ENCODE measurements at places on chromosomes 12 and 14. TPM values are rescaled to one million over a fixed set of nuclear protein-coding genes. Genes with fewer than 3 reads are reported as not detected.
A peak's percentile ranks its signal among the peaks of the same experiment; 100 is the strongest.

DNA sequence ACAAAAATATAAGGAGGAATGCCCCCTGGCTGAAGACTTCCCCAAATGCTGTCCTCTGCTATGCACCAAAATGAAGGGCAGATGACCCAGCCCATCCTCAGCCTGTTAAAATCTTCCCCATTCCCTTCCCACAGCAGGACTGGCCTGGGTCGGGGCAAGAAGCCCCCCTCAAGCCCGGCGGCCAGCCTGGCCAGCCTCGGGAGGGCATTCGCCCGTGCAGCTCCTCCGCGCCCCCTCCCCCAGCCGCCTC is 413 bp downstream of the RARG start:
- no peak for DNase-seq
- peak overlapping the region; percentile 74 for H3K4me3 ChIP-seq
- peak overlapping the region; percentile 78 for H3K27ac ChIP-seq
- no peaks in the 10 kb centered on the region for H3K36me3 ChIP-seq
- H3K4me1 ChIP-seq: no peaks in the 10 kb centered on the region

- H3K4me3 ChIP-seq: no peak overlapping the region
- no peak for DNase-seq
- H3K36me3 ChIP-seq: no peaks in the 10 kb centered on the region
Measured at GRCh38 chr12:25480145-25480544, 72.9 kb downstream of the LMNTD1 start.

DNA sequence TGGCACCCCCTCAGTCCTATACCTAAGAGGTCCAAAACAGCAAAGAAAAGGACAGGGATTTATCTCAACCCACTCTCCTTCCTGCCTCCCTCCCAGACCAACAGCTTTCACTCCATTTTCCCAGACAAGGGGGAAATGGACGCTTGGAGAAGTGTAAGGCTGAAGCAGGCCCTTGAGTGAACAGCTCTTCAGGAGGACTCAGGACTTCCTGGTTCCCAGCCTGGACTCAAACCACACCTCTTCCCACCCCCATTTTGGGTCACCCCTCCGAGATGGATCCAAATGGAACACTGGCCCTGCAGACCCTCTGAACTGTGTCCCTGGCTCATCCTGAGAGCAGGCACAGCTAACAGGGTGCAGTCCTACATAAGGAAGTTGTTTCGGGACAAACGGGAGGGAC is 2.7 kb downstream of the KMT2D start:
- no peaks in the 10 kb centered on the region for H3K4me1 ChIP-seq
- peak overlapping the region; percentile 93 for H3K4me3 ChIP-seq
- DNase-seq: peak; percentile 51
- peak overlapping the region; percentile 24 for H3K27ac ChIP-seq
- H3K27me3 ChIP-seq: no peaks in the 10 kb centered on the region
- no peaks in the 10 kb centered on the region for H3K36me3 ChIP-seq

DNA sequence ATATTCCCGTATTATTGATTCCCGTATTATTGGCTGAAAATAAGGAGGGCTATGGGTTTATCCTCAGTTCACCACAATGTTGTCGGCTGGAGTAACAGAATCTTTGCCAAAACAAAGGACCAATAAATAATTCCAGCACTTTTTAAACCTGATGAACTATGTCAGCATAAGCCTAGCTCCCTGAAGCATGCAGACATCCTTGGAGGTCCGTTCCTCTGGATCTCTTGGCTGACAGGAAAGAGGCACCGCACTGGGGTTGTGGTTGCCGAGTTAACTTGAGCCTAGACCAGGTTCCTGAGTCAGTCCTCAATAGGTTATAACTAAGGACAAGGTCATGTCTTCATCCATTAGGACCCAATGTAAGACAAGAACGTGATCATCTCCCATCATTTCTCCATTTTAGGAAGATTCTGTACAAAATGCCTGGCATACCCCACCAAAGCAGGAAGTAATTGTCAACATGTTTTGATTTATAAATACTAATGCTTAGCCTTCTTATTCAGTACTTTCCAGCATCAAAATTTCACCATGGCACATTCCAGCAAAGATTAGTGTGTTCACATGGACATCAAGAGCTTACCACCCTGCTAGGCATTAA is 36.6 kb downstream of the NID2 start:
- H3K4me3 ChIP-seq: no peak overlapping the region
- H3K4me1 ChIP-seq: no peaks in the 10 kb centered on the region
- no peaks in the 10 kb centered on the region for H3K36me3 ChIP-seq
- H3K27me3 ChIP-seq: no peaks in the 10 kb centered on the region

Gene CFAP73
- total RNA-seq: not detected

GRCh38 chr12:26133521-26133920 is 8.7 kb upstream of the BHLHE41 start:
- H3K27me3 ChIP-seq: no peaks in the 10 kb centered on the region
- no peak for DNase-seq
- no peaks in the 10 kb centered on the region for H3K4me1 ChIP-seq
- H3K36me3 ChIP-seq: no peaks in the 10 kb centered on the region
- H3K27ac ChIP-seq: no peak overlapping the region
- no peak overlapping the region for H3K4me3 ChIP-seq

Gene SPIC
- total RNA-seq: not detected

- no peaks in the 10 kb centered on the region for H3K36me3 ChIP-seq
- no peak overlapping the region for H3K27ac ChIP-seq
- H3K4me1 ChIP-seq: peaks cover 5% of the 10 kb centered on the region
- H3K27me3 ChIP-seq: no peaks in the 10 kb centered on the region
- no peak for DNase-seq
- no peak overlapping the region for H3K4me3 ChIP-seq
Measured at GRCh38 chr14:101562659-101563351, 1.5 kb downstream of the DIO3 start.

Gene KLRD1
- 7.9 TPM for total RNA-seq

Gene ASCL1
- total RNA-seq: not detected

Gene MED13L
- total RNA-seq: 181 TPM

DNA sequence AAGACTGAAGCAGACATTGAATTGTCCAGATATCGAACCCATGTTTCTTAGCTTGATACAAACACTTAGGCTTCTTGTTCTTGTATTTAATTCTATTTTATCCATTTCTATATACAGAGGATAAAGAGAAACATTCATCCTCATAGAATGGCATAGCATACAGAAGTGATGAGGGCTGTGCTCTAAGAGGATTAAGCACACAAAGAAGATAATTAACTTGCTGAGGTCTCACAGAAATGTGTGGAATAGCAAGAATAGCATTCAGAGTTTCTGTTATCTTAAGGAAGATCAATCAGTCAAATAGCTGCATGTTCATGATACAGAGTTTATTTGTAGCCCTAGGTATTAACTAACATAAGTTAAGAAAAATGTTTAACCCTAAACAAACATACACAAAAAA is 27.3 kb upstream of the STRAP start:
- no peaks in the 10 kb centered on the region for H3K36me3 ChIP-seq
- H3K4me3 ChIP-seq: no peak overlapping the region
- H3K4me1 ChIP-seq: no peaks in the 10 kb centered on the region
- no peak overlapping the region for H3K27ac ChIP-seq
- no peaks in the 10 kb centered on the region for H3K27me3 ChIP-seq

- peak overlapping the region; percentile 13 for H3K27ac ChIP-seq
- no peak overlapping the region for H3K4me3 ChIP-seq
- no peaks in the 10 kb centered on the region for H3K36me3 ChIP-seq
Measured at GRCh38 chr14:93073910-93074769, 41.6 kb downstream of the ITPK1 start.

DNA sequence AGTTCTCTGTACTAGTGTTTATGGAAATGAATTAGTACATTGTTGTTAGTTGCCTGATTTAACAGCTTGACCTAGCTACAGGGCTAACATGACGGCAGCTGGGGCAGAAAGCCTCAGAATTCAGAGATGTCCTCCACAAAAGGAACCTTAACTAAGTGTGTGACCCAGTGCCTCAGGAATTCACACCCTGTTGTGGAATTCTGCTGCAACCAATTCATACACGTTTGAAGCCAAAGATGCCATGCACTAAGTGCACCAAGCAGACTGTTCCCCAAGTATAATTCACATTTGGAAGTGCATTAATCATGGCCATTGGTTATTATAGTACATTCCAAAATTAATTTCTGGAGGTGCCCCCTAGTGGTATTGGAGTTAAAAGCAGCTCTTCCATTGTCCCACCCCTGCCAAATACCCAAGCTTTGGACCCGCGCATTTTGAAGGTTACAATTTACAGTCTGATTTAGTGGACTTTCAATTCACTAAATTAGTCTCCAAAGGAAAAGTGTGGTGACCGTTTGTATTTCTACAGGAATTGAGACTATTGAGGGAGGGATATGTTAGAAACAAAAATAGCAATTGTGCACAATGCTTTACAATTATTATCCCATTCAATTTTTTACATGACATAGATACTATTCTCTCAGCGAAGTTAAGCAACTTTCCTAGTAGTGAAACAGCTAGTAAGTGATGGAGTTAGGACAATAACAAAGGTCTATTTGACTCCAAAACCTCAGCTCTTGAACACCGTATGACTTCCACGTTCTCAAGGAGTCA is 85.9 kb downstream of the PAX9 start:
- H3K4me3 ChIP-seq: no peak overlapping the region
- no peaks in the 10 kb centered on the region for H3K27me3 ChIP-seq
- DNase-seq: no peak

Gene KRT75
- total RNA-seq: not detected

Gene ZNF385A
- total RNA-seq: 28.1 TPM

- H3K27me3 ChIP-seq: no peaks in the 10 kb centered on the region
- no peak overlapping the region for H3K27ac ChIP-seq
- no peaks in the 10 kb centered on the region for H3K36me3 ChIP-seq
- H3K4me3 ChIP-seq: no peak overlapping the region
Measured at GRCh38 chr12:107660235-107660634, 25.4 kb upstream of the PWP1 start.

- H3K27ac ChIP-seq: no peak overlapping the region
- H3K36me3 ChIP-seq: no peaks in the 10 kb centered on the region
- no peak for DNase-seq
- no peaks in the 10 kb centered on the region for H3K4me1 ChIP-seq
- H3K4me3 ChIP-seq: no peak overlapping the region
Measured at GRCh38 chr14:60905923-60906322, 75.0 kb downstream of the TRMT5 start.

Gene TMEM233
- total RNA-seq: not detected

- no peak overlapping the region for H3K4me3 ChIP-seq
- peaks cover 3% of the 10 kb centered on the region for H3K4me1 ChIP-seq
- DNase-seq: no peak
- H3K27me3 ChIP-seq: no peaks in the 10 kb centered on the region
- no peaks in the 10 kb centered on the region for H3K36me3 ChIP-seq
- no peak overlapping the region for H3K27ac ChIP-seq
Measured at GRCh38 chr12:42593874-42594273, 4.3 kb upstream of the PRICKLE1 start.

Gene SDR9C7
- not detected for total RNA-seq

- H3K36me3 ChIP-seq: no peaks in the 10 kb centered on the region
- no peak for DNase-seq
- H3K27ac ChIP-seq: peak overlapping the region; percentile 35
- H3K4me3 ChIP-seq: no peak overlapping the region
Measured at GRCh38 chr12:98439981-98440581, 75.3 kb upstream of the TMPO start.

DNA sequence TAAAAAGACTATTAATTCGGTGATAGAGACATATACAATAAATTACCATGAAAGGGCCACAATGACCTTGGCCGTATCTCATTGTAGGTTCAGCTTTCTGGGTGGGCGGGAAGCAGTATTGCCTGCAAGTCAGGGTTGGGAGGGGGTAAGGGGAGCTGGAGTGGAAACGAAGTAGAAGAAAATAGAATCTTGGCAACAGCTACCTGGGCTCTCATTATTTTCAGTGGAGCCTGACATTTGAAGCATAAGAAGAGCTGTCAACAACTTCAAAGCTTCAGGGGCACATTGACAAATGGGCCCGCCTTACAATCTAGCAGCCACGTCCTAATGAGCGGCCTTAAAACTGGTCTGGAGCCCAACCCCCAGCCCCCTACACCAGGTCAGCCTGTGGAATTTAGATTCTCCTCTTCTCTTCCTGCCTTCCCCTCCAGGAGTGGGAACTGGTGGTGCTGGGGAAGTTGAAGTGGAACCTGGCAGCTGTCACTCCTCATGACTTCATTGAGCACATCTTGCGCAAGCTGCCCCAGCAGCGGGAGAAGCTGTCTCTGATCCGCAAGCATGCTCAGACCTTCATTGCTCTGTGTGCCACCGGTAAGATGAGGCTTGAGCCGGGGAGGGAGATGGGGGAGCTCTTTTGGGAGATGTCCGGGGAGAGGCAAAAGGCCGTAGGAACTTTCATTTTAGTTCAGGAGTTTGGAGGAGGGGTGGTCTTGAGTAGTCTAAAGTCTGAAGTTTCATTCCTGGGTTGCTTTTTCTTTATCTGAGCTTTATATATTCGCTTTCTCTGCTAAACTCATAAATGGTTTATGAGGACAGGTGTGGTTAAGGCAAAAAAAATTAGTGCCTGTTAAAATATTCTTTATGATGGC is 5.0 kb downstream of the CCND2 start:
- no peak overlapping the region for H3K4me3 ChIP-seq
- no peaks in the 10 kb centered on the region for H3K27me3 ChIP-seq
- H3K36me3 ChIP-seq: no peaks in the 10 kb centered on the region
- H3K27ac ChIP-seq: peak overlapping the region; percentile 31
- no peaks in the 10 kb centered on the region for H3K4me1 ChIP-seq

Gene PLEKHA5
- 34.7 TPM for total RNA-seq

Gene CISTR
- not detected for total RNA-seq

- H3K36me3 ChIP-seq: no peaks in the 10 kb centered on the region
- H3K27me3 ChIP-seq: no peaks in the 10 kb centered on the region
- H3K4me1 ChIP-seq: no peaks in the 10 kb centered on the region
- peak; percentile 98 for DNase-seq
Measured at GRCh38 chr12:109995686-109996482, at the start of gene GIT2. Gene GIT2 (minus strand): TSS chr12:109996368. CDS start chr12:109996224, 144 bp downstream.

Gene HOXC12
- not detected for total RNA-seq

DNA sequence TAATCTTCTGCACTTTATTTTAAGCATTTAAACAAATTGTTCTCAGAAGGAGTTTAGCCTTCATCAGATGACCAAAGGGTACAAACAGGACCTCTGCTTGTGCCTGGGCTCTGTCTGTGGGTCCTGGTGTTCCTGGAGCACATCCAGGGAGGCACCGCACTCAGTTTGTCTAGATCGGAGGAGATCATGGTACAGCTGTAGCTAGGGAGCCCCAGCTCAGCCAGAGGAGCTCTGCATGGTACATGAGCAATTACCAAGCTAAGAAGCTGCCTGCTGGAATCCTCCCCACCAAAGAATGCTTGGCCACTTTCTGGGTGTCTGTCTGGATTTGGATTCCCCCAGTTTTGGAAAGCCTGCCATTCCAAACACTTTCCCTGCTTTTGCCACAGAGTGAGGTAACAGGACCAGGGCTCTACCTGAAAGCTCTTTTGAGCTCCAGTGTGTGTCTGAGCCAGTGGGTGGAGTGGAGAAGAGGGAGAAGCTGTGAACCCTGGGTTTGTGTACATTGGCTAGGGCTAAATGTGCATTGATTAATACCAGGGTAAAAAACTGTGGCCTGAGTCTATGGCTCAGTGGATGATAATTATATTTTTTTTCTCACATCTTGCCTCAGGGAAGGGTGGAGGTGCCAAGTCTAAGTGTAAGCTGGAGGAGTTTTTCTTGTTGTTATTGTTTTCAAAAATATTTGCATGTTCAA is 163.7 kb upstream of the IGF1 start:
- no peak overlapping the region for H3K27ac ChIP-seq
- H3K4me3 ChIP-seq: no peak overlapping the region
- no peaks in the 10 kb centered on the region for H3K4me1 ChIP-seq
- H3K27me3 ChIP-seq: no peaks in the 10 kb centered on the region
- no peak for DNase-seq

Gene MYF5
- not detected for total RNA-seq

- no peak overlapping the region for H3K4me3 ChIP-seq
- H3K36me3 ChIP-seq: no peaks in the 10 kb centered on the region
- no peak for DNase-seq
- H3K27ac ChIP-seq: no peak overlapping the region
- no peaks in the 10 kb centered on the region for H3K27me3 ChIP-seq
- no peaks in the 10 kb centered on the region for H3K4me1 ChIP-seq
Measured at GRCh38 chr12:82600379-82600778, 86.3 kb upstream of the TMTC2 start.

Gene RNASE9
- not detected for total RNA-seq

All from Peyer's patch (tissue), 4 donors.